Activated B cell treated with CpG ODN at 0.5 μM for 24 hours (primary cell): ENCODE measurements at places on chromosomes 7 and 10. TPM values are rescaled to one million over a fixed set of nuclear protein-coding genes. Genes with fewer than 3 reads are reported as not detected.

The PVRIG gene
- 17.1 and 20.0 TPM in 2 replicates for total RNA-seq

The SCIN gene
- total RNA-seq: 0.05 TPM in 1 of 2 replicates, not detected in the other

DNA sequence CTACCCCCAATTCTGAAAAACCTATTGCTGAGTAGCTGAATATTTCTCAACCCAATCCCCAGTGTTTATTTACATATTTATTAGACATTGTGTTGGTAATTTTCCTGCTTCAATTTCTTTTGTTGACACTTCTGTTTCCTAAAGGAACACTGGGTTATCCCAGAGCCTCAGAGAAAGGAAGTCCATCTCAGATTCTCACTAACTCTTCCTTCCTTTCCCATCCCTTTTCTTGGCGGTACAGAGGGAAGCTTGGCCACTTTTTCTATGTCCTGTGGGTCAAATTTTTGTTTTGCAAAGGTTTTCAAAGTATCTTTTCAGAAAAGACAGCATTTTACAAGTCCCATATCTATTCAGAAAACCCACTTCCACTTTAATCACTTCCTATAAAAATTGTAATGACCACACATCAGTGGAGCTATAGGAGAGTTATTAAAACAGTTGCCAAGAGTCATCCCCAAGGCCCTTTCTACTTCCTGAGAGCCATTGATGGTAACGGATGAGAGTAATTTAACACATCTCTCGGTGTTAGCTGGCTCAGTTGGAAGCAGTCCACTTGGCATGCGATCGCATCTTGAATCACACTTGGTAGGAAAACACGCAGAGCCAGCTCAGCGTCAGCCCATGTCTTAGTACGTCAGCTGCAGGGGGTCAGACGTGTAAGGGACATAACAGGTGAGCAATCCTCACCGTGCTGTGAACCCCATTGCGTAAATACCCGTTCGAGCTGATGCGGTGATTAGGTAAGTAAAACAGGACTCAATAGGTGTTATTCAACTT, 231.1 kb upstream of the ADARB2 start:
- H3K27ac ChIP-seq: no peak overlapping the region
- no peaks in the 10 kb centered on the region for H3K27me3 ChIP-seq
- no peak for DNase-seq
- H3K36me3 ChIP-seq: no peaks in the 10 kb centered on the region
- no peak overlapping the region for H3K4me3 ChIP-seq

- H3K4me3 ChIP-seq: no peak overlapping the region
Observed at GRCh38 chr7:80231707-80232106, 97.1 kb downstream of the GNAI1 start.
